ENCODE measurements at places on chromosomes 7 and 10.

DNA sequence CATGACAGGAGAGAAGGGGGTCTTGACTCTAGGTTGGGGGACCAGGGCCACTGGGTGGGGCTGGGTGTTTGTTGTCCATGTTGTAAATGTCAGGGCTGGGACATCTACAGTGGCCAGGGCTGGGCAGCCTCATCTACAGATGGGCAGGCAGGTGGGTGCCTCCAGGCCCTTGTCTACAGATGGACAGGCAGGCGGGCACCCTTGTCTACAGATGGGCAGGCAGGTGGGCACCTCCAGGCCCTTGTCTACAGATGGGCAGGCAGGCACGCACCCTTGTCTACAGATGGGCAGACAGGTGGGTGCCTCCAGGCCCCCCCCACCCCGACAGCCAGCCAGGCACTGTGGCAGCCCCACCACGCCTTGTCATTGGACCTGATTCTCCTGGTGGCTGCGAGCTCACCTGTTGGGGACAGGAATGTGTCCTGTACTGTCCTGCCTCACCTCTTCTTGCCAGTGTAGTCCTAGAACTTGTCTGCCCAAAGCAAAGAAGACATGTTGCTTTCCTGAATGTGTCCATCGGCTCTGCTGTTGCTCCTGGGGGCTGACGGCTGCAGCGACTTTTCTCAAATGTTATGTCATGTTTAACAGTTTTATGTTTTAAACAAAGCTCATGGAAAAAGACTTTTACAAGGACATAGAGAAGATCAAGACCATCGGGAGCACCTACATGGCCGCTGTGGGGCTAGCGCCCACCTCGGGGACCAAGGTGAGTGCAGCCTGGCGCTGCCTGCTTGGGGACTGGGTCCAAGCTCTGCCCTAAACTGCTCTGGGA, 129.9 kb downstream of the ADCY1 start:
- no peak for DNase-seq

- DNase-seq, result no peak
Observed at GRCh38 chr7:133941496-133941895, 185.6 kb upstream of the LRGUK start.

- DNase-seq, result no peak
Observed at GRCh38 chr7:133770863-133771492, 356.2 kb upstream of the LRGUK start.

GRCh38 chr7:157897681-157898080, 560.9 kb downstream of the DNAJB6 start:
- DNase-seq, result no peak

DNA sequence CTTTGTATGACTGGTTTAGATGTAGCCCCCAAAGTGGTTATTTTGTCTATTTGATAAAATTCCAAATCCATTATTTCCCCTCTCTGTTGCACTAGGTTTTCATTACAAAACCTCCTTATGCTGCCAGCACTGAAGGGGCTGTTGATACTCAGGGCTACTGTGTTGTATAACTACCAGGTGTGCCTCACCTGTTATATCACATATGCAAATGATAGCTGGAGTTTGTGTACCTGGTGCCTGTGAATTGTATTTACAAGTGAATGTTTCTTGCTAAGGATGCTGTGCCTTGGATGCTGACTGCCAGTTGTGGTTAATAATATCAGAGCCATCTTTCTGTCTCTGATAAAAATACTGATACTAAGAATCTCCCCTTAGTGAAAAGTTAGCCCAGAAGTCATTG, 84.8 kb upstream of the CCDC6 start:
- no peak for DNase-seq

- DNase-seq, result no peak
Observed at GRCh38 chr7:110105840-110106239, 985.1 kb upstream of the LRRN3 start.

- no peak for DNase-seq
Observed at GRCh38 chr10:122379041-122379440, 4.5 kb downstream of the PLEKHA1 start.
